ENCODE measurements at places on chromosomes 6 and 20. TPM values are rescaled to one million over a fixed set of nuclear protein-coding genes. Genes with fewer than 3 reads are reported as not detected.

Gene TRIM31
- total RNA-seq: not detected

Gene ZNF831
- total RNA-seq: not detected

Gene DNMT3B
- 3.7 TPM for total RNA-seq

Gene CBFA2T2
- 6.8 TPM for total RNA-seq

Gene TBXT
- total RNA-seq: not detected

Gene PLA2G7
- total RNA-seq: 0.19 TPM

Gene ZC2HC1B
- total RNA-seq: not detected

Data from vein endothelial cell (primary cell).